ENCODE measurements at places on chromosomes 11 and 22.

GRCh38 chr11:70109903-70110302, 31.8 kb downstream of the ANO1 start:
- DNase-seq = no peak

DNA sequence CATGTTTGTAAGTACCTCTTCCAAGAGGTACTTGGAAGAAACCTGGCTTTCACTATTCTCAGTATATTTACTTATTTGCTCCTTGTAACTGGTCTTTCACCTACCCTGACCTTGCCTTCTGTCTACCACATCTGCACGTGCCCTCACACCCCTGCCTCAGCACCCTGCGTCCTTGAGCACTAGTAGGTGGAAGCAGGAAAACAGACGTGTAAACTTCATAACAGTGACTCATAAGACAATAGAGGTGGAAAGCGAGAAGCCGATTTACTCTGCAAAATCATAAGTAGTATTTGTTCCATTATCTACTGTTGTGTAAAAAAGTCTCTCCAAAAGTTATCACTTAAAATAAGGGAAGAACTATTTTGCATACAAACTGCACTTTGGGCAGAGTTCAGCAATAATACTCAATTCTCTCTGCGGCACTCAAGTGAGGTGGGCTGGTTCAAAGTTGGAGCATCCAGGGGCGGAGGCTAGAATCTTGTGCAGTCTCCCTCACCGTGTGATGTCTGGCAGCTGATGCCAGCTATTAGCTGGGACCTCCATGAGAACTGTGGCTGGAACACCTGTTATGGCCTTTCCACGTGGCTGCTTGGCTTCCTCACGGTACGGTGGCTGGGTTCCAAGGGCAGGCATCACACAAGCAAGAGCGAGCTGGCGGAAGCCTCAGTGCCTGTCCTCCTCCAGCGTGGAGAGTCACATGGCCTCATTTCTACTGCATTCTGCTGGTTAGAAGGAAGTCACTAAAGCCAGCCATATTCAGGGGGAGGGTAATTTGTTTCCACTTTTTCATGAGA, 30.4 kb downstream of the PACS1 start:
- DNase-seq = peak; percentile 77

GRCh38 chr11:216081-216974, 8.8 kb downstream of the RIC8A start:
- no peak for DNase-seq

DNA sequence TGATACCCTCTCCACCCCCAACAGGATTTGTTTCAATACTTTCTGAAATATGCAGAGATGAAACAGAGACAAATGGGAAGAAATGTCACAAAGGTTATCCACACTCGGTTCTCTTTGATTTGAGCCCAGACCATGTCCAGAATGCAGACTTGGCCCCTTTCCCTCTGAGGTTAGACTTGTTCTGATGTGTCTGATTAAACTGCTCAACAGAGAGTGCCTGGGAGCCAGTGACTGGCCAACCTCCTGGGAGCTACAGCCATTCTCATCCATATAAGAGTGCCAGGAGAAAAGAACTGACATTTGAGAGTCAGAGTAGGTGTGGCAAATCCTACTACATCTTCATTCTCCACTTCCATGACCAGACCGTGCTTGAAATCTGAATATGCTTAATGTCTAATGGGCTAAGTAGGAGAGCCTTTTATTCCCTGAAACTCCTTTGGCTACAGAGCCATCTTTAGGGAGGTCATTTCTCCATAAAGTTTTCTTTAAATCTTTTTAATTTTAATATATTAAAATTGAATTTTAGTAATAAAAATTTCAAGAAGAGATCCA, 201.4 kb downstream of the BLID start:
- DNase-seq = no peak

DNA sequence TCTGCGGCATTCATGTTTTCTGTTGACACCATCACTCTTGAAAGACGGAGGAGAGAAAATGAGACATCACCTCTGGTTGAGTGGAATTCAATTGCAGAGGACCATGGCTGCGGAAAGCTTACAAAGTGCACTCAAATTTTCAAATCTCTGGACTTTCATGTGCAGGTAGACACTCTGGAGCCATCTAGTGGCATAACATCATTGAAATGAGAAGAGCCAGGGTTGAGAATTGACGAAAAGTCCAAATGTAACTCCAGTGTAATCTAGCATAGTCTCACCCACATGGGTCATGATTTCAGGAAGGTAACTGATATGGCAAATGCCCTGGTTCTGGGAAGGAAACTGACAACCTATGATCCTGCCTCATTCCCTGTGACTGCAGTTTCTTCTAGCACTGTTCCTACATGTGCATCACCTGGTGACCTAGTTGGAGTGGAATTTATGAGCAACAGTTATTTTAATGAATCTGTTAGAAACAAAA, 687.8 kb downstream of the KCNA4 start:
- no peak for DNase-seq

- DNase-seq = no peak
Observed at GRCh38 chr11:68311160-68312116, 953 bp upstream of the LRP5 start.

DNA sequence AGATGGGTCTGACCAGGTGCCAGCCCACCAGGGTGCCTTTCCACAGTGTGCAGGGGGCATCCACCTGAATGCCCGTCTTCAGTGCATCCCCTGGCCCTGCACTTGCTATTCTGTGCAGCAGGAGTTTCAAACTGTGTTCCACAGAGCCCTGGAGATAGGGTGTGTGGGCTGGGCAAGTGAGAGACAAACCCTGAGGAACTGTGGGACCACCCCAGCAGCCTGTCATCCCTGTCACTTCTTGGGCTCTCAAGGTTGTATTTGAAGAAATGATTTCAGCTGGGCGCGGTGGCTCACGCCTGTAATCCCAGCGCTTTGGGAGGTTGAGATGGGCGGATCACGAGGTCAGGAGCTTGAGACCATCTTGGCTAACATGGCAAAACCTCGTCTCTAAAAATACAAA, 6.4 kb upstream of the DGAT2 start:
- DNase-seq = no peak

DNA sequence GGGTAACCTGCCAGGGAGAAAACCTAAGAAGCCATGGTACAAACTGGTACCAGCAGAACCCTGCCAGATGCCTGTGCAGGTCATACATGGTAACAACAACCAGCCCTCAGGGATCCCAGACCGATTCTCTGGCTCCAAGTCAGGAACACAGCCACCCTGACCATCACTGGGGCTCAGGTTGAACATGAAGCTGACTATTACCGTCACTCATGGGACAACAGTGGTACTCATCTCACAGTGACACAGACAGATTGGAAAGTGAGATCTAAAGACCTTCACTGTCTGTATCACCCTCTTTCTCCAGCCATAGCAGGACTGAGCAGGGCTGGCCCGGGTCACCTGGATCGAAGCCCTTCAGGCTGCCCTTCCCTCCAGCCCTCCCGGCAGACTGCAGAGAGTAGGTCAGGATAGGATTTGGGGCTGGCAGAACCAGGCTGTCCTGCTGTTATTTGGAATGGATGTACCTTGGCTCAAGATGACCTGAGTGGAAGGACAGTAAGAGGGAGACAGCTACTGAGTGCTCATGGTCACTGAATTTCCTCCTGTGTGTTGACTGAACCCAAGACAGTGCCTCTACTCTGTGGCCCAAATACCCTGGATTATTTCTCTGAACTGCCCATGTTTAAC, 94.7 kb downstream of the GGTLC2 start:
- DNase-seq = no peak

DNA sequence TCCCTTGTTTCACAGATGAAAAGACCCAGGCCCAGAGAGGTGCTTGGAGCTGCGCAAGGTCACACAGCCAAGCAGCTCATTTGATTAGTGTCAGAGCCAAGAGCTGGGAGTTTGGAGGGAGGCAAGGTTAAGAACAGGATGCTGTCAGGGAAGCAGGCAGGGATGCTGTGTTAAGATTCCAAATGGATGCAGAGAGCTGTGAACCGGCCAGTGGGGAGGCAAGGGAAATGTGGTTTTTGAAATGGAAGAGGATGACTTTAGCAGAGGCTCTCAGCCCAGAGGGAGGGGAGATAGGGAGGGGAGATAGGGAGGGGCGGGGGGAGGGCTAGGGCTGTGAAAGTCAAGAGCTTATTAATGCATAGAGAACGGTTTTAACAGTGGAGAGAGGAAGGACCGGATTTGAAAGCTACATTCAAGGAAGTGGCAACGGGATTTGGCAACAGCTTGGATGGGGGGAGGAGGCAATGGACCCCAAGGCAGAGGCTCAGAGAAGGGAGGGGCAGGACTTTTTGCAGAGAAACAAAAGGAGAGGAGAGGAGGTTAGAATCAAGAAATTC, 13.0 kb downstream of the RTN4RL2 start:
- DNase-seq = no peak

DNA sequence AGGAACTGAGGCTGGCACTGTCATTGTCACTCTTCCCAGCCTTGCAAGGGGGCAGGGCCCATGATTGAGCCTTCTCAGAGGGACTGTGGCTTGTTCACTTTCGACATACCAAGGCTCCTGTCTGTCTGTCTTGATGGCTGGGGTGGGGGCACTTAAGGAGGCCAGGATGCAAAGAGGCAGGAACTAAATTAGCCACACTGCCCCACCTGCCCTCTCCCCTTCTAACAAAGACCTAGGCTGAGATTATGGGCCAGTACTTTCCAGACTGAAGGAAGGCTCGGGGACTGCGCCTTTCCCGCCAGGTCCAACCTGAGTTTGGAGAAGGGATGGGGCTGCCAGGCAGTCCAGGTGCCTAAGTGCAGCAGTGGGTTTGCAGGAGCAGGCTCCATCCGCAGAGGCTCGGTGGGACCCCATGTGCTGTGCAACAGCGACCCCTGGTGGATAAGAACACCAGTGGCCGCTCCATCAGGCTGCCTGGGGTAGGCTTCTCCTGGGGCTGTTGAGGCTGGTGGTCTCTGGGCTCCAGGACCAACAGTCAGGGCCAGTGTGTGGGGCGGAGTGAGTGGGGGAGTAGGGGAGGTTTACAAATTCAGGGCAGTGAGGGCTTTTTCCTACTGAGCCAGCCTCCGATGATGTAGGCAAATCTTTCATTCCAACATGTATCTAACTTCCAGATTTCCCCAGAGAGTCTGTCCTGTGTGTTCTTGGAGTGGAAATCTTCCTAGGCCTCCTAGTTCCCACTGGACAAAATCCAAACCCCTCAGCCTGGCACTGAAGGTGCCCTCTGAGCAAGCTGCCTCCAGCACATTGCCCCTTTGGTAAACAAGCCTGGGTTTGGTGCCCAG, 93.9 kb downstream of the INSC start:
- DNase-seq = peak; percentile 74

DNA sequence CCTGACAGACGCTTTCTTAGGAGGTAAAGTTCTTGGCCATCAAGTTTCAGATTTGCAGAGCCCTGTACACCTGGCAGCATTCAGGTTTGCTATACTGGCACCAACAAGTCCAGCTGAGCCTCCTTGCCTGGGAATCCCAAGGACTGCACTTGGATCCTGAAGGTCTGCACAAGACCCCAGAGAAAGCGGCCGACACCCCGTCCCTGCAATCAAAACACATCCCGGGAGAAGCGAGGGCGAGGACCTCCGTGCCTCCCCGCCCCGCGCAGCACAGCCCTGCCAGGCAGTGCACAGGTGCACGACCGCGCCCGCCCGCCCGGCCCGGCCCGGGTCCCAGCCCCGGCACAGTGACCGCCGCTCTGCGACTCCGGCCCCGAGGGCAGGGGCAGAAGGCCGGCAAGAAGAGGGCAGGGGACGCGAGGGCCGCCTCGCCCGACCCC, 559 bp downstream of the MRTFA start:
- DNase-seq = no peak

GRCh38 chr11:13680501-13681264, 12.2 kb downstream of the FAR1 start:
- DNase-seq = no peak

DNA sequence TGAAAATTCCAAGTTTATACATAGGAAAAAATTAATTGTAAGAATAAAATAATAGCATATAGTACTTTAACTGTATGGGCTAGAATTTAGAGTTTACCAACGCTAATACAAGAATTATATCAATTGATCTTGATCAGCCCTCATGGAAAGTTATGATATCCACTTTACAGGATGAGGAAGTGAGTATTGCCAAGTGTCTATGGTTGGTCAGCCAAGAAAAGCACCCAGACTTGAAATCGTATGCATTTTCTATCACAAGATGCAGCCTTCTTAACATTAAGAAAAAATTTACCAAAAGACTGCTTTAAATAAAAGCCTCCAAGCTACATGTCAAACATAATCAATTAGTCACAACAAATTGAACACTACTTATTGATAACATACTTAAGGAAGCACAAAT, 53.0 kb downstream of the DDI1 start:
- DNase-seq = no peak

GRCh38 chr11:45409587-45409986, 123.4 kb upstream of the SYT13 start:
- DNase-seq = no peak

- peak; percentile 55 for DNase-seq
Observed at GRCh38 chr11:297586-298405, 1.5 kb downstream of the IFITM5 start.

DNA sequence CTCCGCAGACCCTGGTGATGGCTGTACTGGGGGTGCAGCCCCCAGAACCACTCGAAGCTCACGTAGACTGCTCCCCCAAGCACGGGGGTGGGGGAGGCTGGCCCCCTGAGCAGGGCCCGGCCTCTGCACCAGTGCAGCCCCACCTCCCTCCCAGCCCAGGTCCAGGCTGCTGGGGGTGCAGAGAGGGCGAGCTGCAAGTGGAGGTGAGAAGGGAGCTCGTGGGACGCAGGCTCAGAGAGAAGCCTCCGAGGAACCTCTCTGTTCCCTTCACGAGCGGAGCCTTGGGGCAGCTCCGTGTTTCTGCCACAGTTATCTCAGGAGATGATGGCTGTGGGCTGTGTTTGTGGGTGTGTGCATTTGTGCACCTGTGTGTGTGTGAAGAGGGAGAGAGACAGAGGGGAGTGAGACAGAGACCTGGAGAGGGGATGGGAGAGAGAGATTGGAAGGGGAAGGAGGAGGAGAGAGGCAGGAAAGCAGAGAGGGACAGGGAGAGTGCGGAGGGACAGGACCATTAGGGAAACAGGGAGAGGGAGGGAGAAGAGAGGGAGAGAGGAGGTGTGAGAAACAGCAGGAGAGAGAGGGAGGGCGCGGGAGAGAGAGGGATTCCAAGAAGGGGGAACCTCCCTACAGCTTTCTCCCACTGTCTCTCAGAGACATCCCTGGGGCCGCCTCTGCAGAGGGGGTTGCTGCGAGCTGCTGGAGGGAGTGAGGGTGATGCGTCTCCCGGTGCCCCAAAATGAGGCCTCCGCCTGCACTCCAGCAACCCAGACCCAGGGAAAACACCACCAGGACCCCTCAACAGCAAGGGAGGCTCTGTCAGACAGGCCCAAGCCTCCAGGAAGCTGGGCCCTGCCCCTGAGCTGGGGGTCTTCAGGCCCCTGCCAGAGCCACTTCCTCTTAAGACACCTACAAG, 1488.6 kb downstream of the BRD1 start:
- DNase-seq = no peak

GRCh38 chr11:119210050-119210449, 3.9 kb downstream of the CBL start:
- DNase-seq = peak; percentile 28

- no peak for DNase-seq
Observed at GRCh38 chr11:74284466-74284865, 27.0 kb downstream of the P4HA3 start.

- no peak for DNase-seq
Observed at GRCh38 chr11:19436932-19437331, 196.2 kb upstream of the E2F8 start.

Data from tibial artery (tissue), 4 donors.